CD8-positive, alpha-beta memory T cell (primary cell): ENCODE measurements at places on chromosomes 1 and 21. TPM values are rescaled to one million over a fixed set of nuclear protein-coding genes. Genes with fewer than 3 reads are reported as not detected.

DNA sequence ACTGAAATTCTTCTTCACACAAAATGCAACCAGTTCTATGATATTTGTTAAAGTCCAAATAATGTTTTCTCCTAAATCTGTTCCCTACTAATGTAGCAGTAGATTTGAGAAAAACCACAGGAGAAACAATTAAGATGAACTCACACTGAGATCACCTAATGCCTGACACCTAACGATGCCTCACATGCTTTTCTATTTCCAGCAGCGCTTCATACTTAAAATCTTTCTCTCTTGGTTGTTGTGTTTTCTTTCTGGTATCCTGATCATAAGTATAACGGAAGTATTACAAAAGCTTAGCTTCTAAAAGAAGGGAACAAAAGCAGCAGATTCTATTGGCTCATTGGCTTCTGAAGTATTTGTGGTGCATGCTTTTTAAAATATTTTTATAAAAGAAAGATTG lies 267.2 kb upstream of the SGIP1 start:
- DNase-seq, result no peak

GRCh38 chr1:38173157-38173831 lies 126.7 kb upstream of the POU3F1 start:
- DNase-seq, result no peak

DNA sequence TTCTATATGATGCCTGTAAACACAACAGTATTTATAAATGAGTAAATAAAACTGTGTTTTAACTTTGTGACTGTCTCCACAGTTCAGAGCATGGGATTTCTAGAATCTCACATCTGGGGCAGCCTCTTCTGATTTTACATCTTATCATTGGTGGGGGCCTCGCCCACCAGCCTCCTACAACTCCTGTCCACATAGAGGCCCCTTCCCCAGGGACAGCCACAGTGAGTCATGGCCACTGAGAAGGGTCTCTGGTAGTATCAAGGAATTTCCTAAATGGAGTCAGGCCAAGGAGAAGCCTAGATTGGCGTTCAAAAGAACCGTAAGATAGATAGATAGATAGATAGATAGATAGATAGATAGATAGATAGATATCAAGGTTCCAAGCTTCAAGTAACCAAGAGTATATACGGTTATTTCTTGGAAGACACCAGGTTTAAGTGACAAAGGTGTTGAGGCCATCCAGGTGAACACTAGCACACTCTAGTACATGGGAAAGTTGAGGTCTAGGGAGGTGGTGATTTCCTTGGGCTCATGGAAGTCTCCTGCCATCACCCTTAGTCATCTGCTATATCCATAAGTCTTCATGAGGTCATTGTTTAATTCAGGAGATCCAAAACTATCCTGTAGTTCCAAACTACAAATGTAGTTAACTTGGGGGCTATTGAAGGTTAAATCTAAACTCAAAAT lies 121.6 kb downstream of the SYT2 start:
- DNase-seq, result no peak

- no peak for DNase-seq
Measured at GRCh38 chr1:109592916-109593315, 26.5 kb downstream of the GNAT2 start.

The NTMT2 gene
- not detected for total RNA-seq

DNA sequence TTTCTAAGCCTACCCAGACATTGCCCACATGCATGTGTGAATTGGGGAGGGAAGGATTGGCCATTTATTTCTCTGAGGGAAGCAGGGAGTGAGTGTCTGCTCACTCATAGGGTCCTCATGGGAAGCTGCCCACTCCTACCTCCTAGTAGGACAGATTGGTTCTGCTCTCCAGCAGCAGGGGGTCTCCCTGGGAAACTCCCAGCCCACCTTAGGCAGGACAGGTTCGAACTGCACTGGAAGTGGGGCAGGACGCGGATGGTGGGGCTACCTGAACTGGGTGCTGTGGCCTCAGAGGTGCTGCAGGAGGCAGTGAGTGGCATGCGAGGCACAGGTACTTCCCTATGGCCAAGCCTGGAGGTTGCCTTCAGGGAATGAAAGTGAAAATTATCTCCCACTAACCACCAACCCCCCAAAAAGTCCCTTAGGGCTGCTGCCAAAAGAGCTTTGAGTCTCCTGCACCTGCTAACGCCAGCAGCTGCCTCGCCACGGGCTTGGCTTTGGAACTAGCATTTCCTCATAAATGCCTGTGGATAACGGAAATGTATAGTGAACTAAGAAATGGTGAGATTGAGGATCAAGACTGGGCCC lies 157.0 kb upstream of the COA6 start:
- no peak for DNase-seq

DNA sequence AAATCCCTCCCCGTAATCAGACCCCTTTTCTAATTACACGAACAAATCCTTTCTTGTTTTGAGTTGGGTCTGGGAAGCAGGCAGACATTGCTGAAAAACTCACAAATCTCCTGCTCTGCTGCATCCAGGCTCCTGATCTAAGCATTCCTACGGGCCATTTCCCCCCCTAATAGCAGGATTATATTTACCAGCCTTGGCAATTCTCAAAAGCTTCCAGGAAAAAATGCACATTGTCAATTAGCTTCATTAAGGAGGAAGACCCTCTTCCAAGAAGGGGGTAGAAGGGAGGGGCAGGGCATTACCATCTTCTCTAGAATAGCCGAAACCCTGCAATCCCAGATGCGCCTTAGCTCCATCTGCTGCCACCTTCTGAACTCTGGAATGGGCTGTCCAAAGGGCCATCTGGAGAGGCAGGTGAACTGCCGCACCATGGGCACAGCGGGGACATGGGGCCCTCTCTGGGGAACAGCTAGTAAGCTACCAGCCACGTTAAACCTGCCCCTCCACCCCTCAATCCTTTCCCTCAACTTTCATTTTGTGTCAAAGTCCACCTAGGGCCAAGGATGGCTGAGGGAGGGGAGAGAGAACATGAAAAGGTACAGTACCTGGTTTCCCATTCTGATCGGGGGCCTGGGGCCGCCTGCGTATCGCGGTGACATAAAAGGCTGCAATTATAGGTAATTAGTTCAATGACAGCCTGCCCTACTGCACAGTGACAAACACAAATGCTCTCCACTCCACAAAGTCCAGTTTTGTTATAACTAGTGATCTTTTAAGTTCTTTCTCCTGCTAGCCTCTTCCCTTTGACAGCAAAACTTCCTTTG lies 56.8 kb downstream of the MRPL37 start:
- no peak for DNase-seq

DNA sequence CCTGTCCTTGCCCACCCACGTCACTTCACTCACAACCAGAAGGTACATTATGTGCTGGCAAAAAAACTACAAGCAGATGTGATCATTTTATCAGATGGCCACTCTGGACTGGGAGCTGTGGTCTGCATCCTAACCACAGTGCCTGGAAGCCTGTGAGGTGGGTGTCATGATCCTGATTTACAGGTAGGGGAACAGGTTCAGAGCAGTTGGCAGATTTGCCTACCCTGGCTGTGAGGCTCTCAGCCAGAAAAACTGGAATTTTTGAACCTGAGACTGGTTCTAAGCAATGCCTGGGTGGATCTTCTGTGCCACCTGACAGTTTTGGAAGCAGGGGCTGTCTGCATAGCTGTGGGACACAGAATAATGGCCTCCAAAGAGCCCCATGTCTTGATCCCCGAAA lies 150.8 kb downstream of the SYF2 start:
- DNase-seq, result peak; percentile 20

DNA sequence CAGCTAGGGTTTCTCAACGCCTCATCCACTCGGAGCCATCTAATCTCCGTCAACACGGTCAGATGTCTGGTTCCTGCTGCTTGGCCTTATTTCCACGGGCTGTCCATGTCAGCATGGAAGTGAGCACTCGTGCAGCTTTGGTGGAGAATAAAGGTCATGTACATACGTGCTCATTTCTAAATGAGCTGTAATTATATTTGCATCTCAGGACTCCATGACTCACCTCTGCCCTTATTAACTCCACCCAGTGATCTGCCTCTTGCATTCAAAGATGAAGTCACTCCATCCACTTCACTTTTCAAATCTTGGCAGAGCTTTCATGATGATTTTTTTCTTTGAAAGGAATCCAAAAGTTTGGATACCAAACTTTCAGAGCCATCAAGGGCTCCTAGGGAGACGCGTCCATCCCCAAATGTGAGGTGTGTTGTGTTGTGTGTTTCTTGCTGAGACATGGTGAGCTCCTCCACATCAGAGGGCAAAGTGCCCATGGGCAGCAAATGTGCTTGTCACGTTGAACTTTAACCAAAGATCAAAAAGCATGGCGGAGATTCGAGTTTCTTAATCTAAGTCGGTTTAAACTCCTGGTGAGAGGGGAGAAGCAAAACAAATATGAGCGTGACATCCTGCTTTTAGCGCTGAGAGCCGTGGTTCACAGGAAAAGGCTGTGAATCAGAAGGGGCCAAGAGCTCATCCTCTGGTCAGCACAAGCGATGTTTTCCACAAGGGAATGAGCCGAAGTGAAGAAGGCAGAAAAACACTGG lies 68.6 kb upstream of the ERRFI1 start:
- DNase-seq, result no peak

DNA sequence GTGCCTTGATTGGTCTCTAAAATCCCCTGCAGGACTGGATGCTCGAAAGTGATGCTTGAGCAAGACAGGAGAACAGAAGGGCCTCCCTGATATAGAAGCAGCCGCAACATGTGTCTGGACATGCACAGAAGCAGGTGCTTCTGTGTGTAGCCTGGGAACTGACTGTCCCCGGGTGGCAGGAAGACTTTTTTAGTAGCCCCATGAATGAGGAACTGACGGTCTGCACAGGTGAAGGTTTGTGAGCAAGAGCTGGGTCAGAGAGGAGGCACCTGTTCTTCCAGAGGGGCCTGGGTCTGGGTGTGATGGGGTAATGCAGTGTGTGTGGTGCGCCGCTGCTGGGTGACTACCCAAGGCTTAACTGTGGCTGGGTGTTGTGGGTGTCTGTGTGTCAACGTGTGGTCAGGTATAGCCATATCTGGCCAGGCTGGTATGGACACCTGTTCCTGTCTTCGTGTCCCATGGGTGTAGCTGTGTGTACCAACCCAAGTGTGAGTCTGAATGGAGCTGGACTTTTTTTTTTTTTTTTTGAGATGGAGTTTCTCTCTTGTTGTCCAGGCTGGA lies 39.1 kb upstream of the FOXO6 start:
- DNase-seq, result no peak

GRCh38 chr1:66745451-66745850 lies 6.8 kb upstream of the DYNLT5 start:
- DNase-seq, result no peak

The MTMR11 gene
- 1.6 TPM for total RNA-seq

DNA sequence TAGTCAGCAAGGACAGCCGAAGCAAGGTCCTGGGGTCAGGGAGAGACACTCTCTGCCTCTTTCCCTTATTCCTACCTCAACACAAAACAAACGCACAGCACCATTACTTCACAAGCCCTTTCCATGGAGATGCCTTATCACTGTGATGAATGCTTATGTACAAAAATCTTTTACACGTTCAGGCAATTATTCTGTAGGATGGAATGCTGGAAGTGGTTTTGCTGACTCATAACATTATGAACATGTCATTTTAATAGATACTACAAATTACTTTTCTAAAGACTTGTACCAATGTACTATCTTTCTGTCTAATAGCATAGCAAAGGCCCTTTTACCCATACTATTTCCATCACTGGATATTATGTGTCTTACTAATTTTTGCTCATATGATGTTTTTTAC lies 98.4 kb downstream of the TTLL7 start:
- DNase-seq, result no peak

GRCh38 chr1:44222397-44223186 lies 9.3 kb downstream of the DMAP1 start:
- no peak for DNase-seq

The IFI44 gene
- 6.6 TPM for total RNA-seq

- DNase-seq, result no peak
Measured at GRCh38 chr1:169107603-169108208, 1.2 kb downstream of the ATP1B1 start.

DNA sequence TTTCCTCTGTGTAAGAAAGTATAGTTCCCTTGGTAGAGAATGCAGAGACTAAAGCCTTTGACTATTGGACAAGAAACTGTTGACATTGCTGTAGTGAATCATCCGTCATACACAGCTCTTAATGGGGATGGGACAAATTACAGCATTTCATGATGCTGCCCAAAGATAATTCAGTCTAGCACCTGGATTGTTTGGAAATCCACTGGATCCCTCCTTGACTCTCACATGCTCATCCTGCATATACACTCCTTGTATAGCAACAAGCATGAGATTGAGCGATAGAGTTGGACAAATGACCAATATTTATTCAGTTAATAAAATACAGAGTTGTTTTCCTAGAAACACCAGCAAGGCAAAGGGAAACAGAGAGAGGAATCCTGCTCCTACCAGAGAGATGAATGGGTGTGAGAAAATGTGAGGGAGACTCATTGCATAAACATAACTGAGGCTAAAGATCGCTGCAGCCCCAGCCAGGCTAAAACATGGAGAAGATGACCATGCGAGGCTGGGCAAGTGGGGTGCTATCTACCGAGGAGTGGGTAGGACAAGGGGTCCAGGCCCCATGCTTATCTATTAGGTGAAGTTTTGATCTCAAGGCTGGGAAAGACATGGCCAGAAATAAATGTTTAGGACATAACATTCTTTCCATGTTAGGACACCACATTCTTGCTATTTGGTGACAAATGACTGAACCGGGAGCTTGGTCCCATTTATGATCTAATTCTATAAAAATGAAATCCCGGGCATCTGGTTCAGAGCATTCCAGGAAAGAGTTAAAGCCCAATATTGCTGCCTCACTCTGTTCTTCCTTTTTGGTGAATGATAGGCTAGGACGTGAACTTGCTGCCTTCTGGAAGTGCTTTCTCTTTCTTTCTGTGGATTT lies 153.2 kb downstream of the TGFB2 start:
- DNase-seq, result no peak

GRCh38 chr1:228486596-228487335 lies 416 bp upstream of the RNF187 start:
- peak; percentile 87 for DNase-seq
